ENCODE measurements at places on chromosomes 12 and 14. TPM values are rescaled to one million over a fixed set of nuclear protein-coding genes. Genes with fewer than 3 reads are reported as not detected.

GRCh38 chr14:93975791-93976476 lies 436 bp downstream of the ASB2 start:
- DNase-seq: no peak

DNA sequence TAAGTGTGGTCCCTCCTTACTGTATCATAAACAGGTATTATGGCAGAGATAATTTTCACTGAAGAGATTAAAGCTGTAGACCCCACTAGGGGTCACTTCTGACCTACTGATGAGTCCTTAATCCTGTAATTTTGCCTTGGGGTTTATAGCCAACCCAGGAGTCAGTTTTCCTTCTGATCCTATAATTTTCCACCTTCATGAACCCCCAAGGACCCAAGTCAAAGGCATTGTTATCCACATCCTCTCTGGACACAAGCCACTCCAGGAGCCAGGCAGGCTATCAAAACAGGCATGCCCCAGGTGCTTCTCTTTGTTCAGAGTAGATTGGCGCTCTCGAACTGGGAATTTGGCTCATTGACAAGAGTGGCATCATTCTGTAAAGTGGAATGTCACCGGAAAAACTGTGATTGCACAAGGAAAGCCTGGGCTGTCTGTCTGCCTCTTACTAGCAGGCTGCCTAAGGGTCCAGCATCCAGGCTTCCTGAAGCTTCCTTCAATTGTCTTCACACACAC lies 1523.2 kb upstream of the FLRT2 start:
- DNase-seq: no peak

DNA sequence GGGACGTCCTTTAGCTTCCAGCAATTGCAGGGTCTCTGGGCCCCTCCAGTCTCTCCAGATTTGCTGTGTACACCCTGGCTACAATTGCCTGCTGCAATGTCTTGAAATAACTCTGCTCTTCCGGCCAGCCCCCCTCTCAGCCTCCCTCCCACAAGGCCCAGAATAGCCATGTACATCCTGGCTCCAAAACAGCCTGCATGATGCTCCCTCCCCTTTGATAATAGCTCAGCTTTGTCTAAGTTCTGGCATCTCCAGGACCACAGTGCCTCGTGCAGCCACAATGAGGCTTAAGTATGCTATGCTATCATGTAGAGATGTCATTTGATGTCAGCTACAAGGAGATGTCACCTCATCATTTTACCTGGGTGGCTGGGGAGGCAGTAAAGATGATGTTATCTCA lies 74.6 kb downstream of the SRRM4 start:
- no peak for DNase-seq

GRCh38 chr12:5661811-5662210 lies 229.9 kb downstream of the NTF3 start:
- no peak for DNase-seq

- DNase-seq: no peak
Measured at GRCh38 chr14:72565149-72565559, 328.7 kb downstream of the DPF3 start.

GRCh38 chr12:10362828-10363657 lies 26.8 kb downstream of the KLRK1 start:
- no peak for DNase-seq

DNA sequence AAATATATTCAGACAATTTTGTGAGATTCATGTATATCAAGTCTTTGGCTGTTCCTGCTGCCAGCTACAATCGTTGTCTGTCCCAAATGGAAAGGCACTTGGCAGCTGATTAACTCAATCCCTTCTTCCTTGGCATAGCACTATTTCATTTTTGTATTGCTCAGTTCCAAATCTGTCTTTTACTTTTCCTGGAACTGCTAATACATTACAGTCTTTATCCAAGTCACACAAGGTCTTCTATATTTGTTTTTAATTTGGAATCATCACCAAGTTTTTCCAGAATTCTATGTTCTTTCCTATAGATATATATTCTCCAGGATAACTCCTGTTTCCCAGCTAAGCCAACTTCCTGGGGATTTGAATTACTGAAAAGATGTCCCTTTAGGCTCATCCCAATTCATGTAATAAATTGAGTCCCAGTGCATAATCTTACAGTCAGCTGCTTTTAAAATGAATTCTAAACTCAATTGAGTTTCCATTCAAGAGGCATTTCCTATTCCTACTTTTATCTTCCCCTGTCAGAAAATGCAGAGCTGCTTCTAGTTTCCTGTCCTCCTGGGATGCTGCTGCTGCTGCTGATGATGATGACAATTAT lies 45.9 kb downstream of the DYRK2 start:
- no peak for DNase-seq

- no peak for DNase-seq
Measured at GRCh38 chr12:109677279-109677691, 36.3 kb upstream of the FAM222A start.

DNA sequence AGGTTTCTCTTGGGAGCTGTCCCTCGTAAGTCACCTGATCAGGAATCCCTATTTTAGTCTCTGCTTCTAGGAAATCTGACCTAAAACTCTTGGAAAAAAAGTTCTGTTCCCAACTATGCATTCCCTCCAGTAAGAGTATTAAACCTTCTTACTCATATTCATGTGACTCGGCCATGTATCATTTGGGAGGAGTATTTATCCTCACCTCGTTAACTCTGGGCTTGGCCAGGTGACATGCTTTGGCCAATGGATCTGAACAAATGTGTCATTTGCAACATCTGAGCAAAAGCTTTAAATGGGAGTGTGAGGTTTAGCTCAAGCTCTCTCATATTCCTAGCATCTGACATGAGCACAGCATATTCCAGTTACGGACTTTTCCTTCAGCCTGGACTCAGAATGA lies 226.8 kb downstream of the NUAK1 start:
- DNase-seq: no peak

Gene SERPINA9
- not detected for total RNA-seq

Gene SMARCD1
- total RNA-seq: 64.5 TPM

DNA sequence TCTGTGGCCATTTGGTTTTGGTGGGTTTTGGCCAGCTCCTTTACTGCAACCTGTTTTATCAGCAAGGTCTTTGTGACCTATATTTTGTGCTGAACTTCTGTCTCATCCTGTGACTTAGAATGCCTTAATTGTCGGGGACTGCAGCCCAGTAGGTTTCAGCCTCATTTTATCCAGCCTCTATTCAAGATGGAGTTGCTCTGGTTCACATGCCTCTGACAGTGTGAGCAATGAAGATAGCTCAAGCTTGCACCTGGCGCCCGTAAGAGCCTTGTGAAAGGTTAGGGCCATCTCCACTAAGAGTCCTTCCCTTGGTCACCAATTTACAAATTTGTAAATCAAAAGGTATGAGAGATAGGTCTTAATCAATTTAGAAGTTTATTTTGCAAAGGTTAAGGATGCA lies 19.4 kb downstream of the SLCO1B3 start:
- no peak for DNase-seq

DNA sequence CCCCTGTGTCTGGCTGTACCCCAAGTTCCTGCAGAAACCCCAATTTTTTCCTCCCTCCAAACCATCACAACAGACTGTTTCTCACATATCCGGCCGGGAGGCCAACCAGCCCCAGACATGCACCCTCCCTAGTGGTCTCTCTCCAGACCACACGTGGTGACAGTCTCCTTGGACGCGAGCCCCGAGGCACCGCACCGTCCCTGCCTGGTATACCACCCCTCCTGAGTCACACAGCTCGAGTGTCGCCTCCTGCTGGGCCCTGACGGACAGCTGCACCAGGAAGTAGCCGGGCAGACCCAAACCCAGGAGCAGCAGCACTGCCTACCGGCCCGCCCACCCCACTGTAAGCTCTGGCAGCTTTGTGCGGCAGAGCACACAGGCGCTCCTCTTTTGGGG lies 97.4 kb downstream of the RFLNA start:
- no peak for DNase-seq

Gene SMOC1
- total RNA-seq: 23.3 TPM

GRCh38 chr14:77475432-77476115 lies 17.7 kb downstream of the AHSA1 start:
- no peak for DNase-seq

DNA sequence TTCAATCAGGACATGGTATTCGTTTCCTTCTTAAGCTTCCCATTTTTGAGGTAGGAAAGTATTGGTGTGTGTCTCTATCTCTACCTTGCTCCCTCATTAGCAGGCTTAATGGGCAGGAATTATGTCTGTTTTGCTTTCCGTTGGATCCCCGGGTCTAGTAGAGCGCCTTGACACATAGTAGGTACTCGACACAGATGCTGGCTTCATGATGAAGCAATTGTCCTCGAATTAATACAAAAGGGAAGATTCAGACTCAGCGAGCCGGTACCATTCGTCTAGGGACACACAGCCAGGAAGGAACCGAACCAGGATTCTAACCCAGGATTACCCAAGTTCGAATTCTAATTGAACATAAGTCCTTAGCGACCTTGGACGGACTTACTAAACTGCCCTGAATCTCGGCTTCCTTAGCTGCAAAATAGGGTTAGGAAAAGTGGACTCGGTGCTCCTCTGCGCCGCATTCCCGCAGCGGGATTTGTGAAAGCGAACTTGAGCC lies 496 bp upstream of the ISCU start:
- DNase-seq: no peak

DNA sequence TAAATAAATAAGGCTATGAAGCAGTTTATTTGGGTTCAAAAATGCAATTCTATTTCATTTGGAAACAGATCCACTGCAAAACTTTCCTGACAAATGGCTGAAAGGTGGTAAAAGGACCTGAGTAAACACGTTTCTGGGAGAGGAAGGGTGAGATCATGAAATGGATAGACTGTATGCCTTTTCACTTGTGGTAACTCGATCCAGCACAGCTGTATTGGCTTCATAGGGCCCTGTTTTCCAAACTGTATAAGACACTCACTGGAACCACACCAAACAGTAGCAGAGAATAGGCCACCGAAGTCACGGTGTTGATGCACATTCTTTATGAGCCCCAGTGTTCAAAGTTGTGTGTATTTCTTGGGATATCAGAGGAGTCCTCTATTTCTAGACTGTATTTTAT lies 325.2 kb upstream of the DIO2 start:
- DNase-seq: no peak

Gene IFI27
- total RNA-seq: 62.6 TPM

Gene LGMN
- total RNA-seq: 100 TPM

Gene ERP27
- 122 TPM for total RNA-seq

DNA sequence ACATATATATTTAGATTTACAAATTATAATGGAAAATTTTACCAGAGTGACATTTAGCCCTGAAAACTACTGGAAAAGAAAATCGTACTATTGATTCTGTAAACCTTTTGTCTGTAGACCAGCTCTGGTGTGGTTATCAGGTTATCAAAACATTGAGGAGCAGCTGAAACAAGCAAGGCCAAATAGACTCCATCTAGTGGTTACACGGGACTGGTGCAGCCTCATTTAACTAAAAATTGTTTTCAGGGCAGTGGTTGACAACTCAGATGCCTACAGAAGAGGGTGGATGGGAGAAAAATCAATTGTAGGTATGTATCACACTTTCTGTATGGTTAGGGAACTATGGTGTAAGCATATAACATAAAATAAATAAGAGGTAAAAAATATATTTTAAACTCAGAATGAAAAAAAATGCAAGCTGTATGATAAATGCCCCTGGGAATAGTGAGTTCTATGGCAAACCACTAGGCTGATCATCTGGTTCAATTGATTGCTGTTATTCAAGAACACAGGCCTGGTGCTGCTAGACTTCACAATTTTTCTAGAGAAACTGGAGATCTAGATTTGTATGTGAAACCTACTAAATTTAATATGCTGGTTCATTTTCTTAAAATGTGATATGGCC lies 51.2 kb downstream of the ACSS3 start:
- DNase-seq: no peak

Gene DENND5B
- 6.1 TPM for total RNA-seq

GRCh38 chr12:27094726-27095125 lies 12.3 kb upstream of the C12orf71 start:
- DNase-seq: no peak

DNA sequence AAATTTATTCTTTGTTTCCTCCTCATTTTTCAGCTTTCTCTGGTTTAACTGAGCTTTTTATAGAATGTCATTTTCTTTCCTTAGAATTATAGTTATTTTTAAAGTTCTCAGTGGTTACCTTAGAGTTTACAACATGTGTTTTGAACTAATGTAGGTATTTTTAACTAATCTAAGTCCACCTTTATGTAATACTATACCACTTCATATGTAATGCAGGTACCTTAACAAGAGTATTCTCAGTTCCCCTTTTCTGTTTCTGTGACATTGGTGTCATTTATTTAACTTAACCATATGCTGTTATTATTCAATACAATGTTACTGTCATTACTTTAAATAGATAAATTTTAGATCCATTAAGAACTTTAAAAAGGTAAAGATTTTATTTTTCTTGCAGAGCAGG lies 30.3 kb upstream of the KCNC2 start:
- no peak for DNase-seq

GRCh38 chr12:117875744-117876435 lies 92.9 kb downstream of the KSR2 start:
- DNase-seq: no peak

GRCh38 chr14:31858868-31859267 lies 218.2 kb upstream of the ARHGAP5 start:
- DNase-seq: no peak

GRCh38 chr14:89566644-89567415 lies 149.8 kb upstream of the FOXN3 start:
- DNase-seq: no peak
